Astrocyte of the spinal cord (primary cell): ENCODE measurements at places on chromosomes 12 and 14.

- no peak for DNase-seq
Observed at GRCh38 chr14:105863296-105864108, 337.1 kb downstream of the TMEM121 start.

DNA sequence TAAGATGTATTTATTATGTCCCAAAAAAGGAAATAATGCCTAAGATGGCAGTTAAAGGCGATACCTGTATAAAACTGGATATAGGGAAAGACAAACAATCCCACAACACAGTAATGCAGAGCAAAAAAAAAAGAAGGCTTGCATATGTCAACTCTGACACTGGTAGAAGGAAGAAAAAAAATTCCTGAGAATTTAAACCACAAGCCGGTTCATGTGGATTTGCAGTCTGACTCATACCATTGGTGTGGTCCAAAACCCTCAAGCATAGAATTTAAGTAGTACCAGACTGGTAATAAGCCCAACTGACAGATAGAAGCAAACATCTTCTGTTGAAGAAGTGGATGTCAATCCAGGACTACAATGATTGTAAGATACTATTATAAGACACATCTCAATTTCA is 7.2 kb downstream of the DNAI7 start:
- peak; percentile 95 for DNase-seq

DNA sequence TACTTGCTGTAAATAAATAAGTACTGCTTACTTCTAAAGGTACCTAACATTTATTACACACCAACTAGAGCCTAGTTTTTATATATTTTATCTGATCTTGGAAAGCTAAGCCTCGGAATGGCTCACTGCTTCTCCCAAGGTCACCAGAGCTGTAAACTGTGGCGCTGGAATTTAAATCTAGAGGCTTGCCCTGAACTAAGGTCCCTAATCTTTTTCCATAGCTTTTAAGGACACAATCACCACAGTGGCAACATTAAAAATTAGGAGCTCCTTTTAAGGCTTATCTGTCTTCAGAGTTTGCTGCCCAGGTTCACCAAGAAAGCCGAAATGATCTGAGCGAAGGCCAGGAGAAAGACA is 670 bp downstream of the CCNB1IP1 start:
- no peak for DNase-seq

- DNase-seq: no peak
Observed at GRCh38 chr14:99791476-99792209, 1.6 kb upstream of the EML1 start.

DNA sequence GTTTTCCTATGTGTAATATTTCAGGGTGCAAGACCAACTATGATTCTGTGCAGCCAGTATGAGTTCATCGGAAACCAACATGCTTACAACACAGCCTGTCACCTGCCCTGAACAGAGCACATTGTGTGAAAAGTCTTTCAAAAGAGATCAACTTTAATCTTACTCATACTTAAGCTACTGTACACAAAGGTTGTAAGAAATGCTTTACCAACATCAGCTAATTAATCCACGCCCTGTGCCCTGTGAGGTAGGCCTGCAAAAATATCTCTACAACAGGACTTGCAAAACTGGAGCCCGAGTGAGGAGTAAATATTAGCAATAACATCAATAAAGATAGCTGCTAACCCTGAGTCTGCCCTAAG is 15.1 kb downstream of the APPL2 start:
- DNase-seq: no peak

DNA sequence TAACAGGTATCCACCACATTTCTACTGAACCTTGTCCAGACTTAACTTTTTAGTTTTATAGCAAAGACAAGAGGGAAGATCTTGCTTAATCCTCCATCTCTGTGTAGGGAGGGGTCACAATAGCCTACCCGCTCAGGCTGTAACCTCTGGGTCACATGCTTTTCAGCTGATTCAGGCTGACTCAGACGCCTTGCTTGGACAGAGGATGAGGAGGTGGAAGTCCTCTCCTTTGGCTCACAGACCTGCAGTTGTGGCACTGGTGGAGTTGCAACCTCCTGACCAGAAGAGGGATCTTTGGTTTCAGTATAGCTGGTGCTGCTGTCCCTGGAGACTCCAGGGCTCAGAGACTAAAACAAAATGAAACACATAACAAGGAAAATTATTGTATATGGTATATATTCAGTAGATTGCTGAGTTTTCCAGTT is 16.2 kb downstream of the ACIN1 start:
- peak; percentile 91 for DNase-seq

GRCh38 chr12:21472197-21472823 is 29.1 kb downstream of the RECQL start:
- DNase-seq: no peak

DNA sequence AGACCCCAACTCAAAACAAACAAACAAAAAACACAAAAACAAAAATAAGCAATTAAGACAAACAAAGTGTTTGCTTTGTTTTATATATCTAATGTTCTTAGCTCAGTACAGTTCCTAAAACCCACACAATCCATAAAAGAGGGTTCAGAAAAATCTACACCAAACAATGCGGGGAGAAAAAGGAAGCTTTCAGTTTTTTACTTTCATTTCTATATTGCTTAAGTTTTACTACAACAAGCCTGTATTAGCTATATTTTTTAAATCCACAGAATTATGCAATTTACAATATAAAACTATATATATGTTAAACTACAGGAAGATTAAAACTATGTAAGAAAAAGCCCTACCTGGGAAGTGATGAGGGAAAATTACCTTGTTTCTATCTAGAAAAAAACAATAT is 41.4 kb downstream of the CLIP1 start:
- DNase-seq: no peak

GRCh38 chr12:116091579-116091978 is 185.9 kb downstream of the MED13L start:
- no peak for DNase-seq

- DNase-seq: no peak
Observed at GRCh38 chr12:109345428-109345827, 2.3 kb upstream of the MYO1H start.

DNA sequence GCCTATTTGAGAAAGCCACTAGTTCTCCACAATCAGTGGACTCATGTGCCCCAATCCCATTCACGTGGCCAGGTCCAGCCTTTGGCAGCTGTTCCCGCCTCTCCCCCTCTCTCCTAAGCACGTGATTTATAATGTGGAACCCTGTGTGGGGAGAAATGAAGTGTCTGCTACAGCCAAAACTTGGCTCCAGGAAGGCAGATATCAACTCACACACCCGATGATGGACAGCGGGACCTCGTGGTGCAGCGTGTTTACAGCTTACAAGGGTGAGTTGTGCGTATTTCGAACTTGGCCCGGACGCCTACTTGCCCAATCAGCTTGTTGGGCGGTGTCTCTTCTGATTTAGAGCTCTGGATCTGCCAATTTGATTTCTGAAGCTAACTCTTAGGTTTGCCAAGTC is 38.1 kb upstream of the FAM181A start:
- DNase-seq: no peak

GRCh38 chr14:50820786-50821509 is 10.0 kb downstream of the NIN start:
- DNase-seq: no peak

- DNase-seq: no peak
Observed at GRCh38 chr12:107662484-107662883, 23.1 kb upstream of the PWP1 start.

DNA sequence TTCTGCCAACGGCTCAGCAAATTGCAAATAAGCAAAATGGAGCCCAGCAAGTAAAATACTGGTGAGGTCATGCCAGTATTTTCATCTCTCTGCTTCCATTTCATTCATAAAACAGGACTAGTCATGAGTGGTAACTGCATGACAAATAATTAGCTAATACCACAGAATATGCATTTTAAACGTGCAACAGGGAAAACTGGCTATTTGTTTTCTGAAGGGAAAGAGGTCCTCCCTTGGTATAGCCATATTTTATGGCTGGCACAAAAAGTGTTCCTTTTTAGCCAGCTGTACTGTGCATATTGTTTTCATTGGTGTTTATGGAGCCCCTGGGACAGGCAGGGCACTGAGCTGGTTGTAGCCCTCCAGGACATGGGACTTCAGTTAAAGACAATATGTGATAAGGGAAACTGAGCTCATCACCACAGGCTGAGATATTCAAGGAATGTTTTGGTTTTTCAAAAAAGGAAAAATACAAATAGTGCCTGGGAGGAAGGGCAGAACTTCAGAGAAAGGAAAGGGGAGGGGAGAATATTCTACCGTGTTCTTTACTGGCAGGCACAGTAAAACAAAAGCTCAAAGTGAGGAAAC is 26.1 kb upstream of the FOXN3 start:
- peak; percentile 33 for DNase-seq

GRCh38 chr12:85955127-85955526 is 81.0 kb downstream of the NTS start:
- DNase-seq: peak; percentile 18

DNA sequence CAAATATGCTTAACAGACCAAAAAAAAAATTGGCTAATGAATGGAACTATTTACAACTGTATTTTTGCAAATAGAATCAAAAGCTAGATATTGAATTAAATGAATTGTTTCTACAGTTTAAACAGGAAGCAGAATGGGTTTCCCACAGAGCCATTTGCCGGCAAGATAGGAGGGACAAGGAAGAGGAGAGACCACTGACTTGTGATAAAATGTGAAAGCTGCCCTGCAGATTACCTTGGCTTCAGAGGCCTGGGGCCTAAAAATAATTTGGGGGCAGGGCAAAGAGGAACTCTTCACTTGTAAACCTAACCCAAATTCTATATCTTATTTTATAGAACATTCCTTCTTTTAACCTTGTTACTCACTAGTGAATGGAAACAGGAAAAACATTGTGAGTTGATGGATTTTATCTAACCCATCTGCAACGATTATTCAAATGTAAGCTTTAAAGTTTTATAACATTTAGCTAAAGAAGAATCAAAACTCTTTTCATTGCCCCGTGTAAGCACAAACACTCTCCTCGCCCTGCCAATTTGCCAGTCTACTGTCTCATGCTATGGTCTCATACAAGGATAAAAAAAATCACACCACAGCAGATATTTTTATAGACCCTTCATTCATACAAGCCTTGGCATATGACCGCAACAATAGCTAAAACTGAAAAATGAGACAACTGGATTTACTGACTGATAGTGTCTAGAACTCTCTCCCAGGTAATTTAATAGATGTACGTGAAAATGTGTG is 49.5 kb upstream of the MDM1 start:
- no peak for DNase-seq

DNA sequence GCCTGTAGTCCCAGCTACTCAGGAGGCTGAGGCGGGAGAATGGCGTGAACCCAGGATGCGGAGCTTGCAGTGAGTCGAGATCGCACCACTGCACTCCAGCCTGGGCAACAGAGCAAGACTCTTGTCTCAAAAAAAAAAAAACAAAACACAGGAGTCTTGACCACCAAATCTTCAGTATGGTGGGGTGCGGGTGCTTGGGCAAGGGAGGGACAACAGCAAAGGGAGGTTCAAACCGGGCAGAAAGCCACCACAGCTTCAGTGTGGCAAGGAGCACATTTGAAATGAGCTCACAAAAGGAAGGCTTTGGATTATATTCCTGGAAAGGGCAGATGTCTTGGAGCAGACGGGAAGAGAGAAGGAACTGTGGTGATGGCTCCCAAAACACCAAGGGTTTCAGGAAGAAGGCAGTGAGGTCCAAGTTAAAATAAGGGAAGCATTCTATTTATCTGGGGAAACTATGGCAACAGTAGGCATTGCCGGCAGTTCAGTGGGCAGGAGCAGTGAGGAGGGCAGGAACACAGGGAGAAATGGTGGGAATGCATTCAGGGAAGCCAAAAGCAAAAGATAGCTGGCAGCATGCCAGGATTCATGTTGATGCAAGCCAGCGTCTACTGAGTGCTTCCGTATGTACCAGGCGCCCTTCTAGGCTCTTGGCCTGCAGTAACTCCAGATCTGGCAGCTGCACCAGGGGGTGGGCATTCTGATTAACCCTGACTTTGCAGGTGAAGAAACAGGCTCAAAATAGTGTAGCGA is 51.0 kb upstream of the SRSF5 start:
- peak; percentile 85 for DNase-seq

GRCh38 chr12:87200289-87200979 is 828.8 kb downstream of the C12orf50 start:
- DNase-seq: no peak

DNA sequence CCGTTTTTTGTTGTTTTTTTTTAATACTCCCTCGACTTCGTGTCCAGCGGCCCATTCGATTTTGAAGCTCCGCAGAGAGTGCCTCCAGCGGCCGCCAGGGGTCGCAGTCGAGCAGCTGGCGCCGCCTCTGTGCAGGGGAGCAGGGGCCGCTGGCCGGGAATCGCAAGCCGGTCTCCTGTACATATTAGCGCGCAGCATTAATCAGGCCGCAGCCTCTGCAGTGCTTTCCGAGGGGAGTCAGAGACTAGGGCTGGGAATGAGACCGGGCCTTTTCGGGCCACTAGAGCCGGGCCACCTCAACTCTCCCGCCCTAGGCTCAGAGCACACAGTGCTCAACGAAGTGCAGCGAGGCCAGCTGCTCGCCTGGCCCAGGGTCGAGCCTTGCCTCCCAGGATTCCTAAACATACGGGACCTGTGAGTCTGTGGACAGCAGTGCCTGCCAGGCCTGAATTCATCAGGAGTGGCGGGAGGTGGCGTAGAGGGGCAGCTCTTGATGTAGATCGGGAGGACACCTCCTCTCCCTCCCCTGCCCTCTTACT is 81.8 kb downstream of the EMP1 start:
- DNase-seq: peak; percentile 75

DNA sequence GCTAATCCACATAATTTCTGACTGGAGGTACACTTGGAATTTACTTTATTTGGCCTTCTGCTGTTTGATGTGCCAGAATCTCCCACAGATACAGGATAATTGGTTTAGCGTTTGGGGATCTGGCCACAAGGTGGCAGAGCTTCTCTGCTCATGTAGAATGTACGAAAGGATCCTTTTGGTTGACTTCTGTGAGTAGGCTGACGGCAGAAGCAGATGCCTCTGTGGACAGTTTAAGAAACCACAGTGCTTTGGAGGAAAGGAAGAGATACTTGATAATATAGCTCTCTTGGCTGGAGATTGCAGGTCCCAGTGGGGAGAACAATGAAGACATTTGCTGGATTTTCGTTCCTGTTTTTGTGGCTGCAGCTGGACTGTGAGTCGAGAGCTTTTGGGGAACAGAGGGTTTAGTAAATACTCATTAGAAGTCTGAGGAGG is 75.3 kb upstream of the OR4E1 start:
- DNase-seq: peak; percentile 45

- peak; percentile 69 for DNase-seq
Observed at GRCh38 chr14:73771848-73772638, 57.9 kb upstream of the PNMA1 start.

GRCh38 chr12:76706101-76706500 is 57.8 kb upstream of the ZDHHC17 start:
- DNase-seq: no peak

- no peak for DNase-seq
Observed at GRCh38 chr12:29149691-29150281, 708 bp downstream of the FAR2 start.

DNA sequence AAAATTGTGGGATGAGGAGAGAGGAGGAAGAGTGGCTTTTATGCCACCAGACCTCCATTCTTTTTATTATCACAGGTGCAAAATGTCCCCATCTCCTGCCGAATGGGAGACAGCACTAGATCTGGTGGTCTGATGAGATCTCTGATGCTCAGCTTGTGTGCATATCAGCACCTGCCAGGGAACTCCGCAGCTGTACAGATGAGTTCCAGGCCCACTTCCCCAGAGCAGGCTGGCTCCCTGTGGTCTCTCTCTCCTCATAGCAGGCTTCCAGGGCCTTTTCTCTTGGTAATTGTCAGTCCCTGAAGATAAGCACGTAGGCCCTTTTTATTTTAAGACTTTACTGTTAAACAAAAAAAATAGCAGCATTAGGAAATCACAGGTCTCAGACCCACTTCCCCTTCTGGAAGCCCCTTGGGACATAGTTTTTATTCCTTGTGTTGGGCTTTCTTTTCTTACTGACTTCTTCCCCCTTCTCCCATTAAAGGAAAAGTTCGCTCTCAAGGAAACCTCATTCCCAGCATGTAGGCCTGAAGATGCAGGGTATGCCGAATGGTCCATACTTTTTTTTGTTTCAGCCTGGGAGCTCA is 4.5 kb upstream of the TBC1D30 start:
- DNase-seq: no peak
